Spinal cord (tissue), 10 donors: ENCODE measurements at places on chromosomes 1 and 21. TPM values are rescaled to one million over a fixed set of nuclear protein-coding genes. Genes with fewer than 3 reads are reported as not detected.

DNA sequence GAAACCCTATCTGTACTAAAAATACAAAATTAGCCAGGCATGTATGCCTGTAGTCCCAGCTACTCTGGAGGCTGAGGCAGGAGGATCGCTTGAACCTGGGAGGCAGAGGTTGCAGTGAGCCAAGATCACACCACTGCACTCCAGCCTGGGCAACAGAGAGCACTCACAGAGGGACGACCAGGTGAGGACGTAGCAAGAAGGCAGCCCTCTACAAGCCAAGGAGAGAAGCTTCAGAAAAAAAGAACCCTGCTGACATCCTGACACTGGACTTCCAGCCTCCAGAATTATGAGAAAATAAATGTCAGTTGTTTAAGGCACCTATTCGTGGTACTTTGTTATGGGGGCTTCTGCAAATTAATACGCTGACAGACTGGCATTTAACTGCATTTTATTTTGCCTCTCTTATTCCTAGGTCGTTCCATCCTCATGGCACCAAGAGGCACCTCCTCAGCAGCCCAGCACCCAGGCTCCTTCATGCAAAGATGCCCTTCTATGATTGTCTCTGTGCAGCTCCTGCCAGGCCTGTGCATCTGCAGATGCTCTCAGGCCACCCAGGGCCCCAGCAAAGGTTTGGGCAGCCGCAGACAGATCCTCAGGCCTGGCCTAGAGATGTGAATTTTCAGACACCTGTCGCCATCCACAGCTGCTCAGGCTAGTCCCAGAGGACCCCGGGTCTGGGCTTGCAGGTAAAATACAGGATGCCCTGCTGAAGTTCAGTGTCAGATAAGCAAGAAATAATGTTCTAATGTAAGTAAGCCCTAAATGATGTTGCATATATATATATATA is 86.0 kb upstream of the COX20 start:
- H3K36me3 ChIP-seq = no peaks in the 10 kb centered on the region
- no peak overlapping the region for H3K27ac ChIP-seq
- no peaks in the 10 kb centered on the region for H3K4me1 ChIP-seq
- no peaks in the 10 kb centered on the region for H3K27me3 ChIP-seq
- DNase-seq = no peak

Gene SH2D1B
- total RNA-seq = 0.17 TPM

GRCh38 chr1:74824497-74825107 is 91.7 kb downstream of the TYW3 start:
- no peak overlapping the region for H3K27ac ChIP-seq
- no peak overlapping the region for H3K4me3 ChIP-seq
- no peaks in the 10 kb centered on the region for H3K36me3 ChIP-seq
- H3K27me3 ChIP-seq = no peaks in the 10 kb centered on the region

DNA sequence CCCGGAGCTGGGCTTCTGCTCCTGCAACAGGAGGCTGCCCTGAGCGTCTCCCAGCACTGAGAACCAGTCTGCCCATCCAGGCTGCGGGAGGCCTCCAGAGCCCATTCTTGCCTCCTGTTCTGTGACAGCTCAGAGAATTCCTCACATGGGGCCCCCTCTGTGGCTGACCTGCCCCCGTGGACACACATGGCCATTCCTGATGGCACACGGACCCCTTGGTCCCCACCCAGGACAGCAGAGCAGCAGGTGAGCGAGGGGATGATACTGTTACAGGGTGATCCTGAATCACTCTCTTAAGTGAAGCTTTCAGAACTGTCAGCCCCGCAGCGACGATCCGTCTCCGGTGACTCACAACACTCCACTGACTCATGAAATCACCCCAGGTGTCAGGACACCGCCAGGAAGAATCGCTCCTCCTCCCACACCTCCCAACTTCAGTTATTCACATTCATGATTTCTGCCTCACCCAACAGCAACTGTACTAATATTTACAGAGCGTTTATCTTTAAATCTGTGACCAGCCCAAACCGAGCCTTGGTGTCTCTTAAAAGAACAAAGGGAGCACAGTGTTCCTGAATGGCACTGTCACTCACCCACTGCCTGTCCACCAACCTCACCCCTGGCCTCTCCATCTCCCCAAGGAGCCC is 22.5 kb downstream of the CHD5 start:
- peaks cover 19% of the 10 kb centered on the region for H3K4me1 ChIP-seq
- DNase-seq = no peak
- H3K4me3 ChIP-seq = no peak overlapping the region
- H3K27ac ChIP-seq = no peak overlapping the region

GRCh38 chr1:229280037-229280828 is 9.3 kb downstream of the RAB4A start:
- H3K4me1 ChIP-seq = no peaks in the 10 kb centered on the region
- DNase-seq = no peak
- no peak overlapping the region for H3K27ac ChIP-seq

Gene ZNF648
- total RNA-seq = 3.1 TPM
